ENCODE measurements at places on chromosomes 2 and 18. TPM values are rescaled to one million over a fixed set of nuclear protein-coding genes. Genes with fewer than 3 reads are reported as not detected.

- peaks cover 35% of the 10 kb centered on the region for H3K4me1 ChIP-seq
- no peak for DNase-seq
- H3K36me3 ChIP-seq: no peaks in the 10 kb centered on the region
- H3K27me3 ChIP-seq: no peaks in the 10 kb centered on the region
- peak overlapping the region; percentile 70 for H3K4me3 ChIP-seq
Measured at GRCh38 chr2:97996679-97997078, 931 bp upstream of the TMEM131 start.

DNA sequence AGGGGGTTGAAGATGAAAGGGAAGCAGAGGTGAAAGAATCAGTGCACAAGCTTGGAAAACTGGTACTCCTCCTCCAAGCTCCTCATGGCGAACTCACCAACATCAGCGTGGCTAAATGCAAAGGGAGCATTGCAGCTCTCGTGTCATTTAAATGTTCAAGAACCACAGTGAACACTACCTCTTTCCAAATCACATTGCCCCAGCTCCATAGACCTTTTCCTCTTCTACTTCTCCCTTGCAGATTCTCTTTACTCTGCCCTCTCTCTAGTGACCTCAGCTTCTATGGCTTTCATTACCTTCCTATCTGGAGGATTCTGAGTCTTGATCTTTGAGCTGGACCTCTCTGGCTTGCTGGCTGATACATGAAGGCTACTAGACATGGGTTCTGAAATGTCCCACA, 14.3 kb downstream of the EPB41L3 start:
- no peak overlapping the region for H3K4me3 ChIP-seq
- no peak overlapping the region for H3K27ac ChIP-seq
- H3K36me3 ChIP-seq: no peaks in the 10 kb centered on the region
- H3K4me1 ChIP-seq: no peaks in the 10 kb centered on the region

- no peak overlapping the region for H3K4me3 ChIP-seq
- H3K36me3 ChIP-seq: no peaks in the 10 kb centered on the region
- peaks cover 40% of the 10 kb centered on the region for H3K4me1 ChIP-seq
Measured at GRCh38 chr2:238940806-238941205, 92.9 kb downstream of the TWIST2 start.

- peak overlapping the region; percentile 47 for H3K27ac ChIP-seq
- H3K4me3 ChIP-seq: no peak overlapping the region
- peaks cover 6% of the 10 kb centered on the region for H3K4me1 ChIP-seq
- no peaks in the 10 kb centered on the region for H3K27me3 ChIP-seq
Measured at GRCh38 chr18:48727681-48728080, 188.8 kb downstream of the CTIF start.

GRCh38 chr2:68366083-68366560, 1.0 kb downstream of the PLEK start:
- H3K27ac ChIP-seq: no peak overlapping the region
- H3K36me3 ChIP-seq: no peaks in the 10 kb centered on the region
- H3K4me3 ChIP-seq: peak overlapping the region; percentile 26
- no peak for DNase-seq

DNA sequence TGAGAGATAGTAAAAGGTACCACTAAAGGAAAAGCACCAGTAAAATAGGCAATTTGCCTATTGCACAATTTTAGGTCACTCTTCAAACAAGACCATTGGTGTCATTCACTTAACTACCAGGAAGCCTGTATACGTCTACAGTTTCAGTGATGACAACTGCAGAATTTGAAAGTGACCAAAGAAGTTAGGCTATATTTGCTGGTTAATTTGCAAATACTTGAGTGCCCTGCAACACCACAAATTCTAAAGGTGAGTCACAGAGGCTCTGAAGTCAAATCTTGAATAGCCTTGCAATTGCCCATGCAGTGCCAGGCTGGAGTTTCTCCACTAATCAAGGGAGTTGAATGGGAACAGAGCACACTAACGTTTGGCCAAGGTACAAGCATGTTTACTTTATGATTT, 128.7 kb upstream of the CCDC68 start:
- H3K4me3 ChIP-seq: no peak overlapping the region
- no peaks in the 10 kb centered on the region for H3K36me3 ChIP-seq
- DNase-seq: no peak
- H3K27me3 ChIP-seq: no peaks in the 10 kb centered on the region
- no peak overlapping the region for H3K27ac ChIP-seq

- no peak overlapping the region for H3K27ac ChIP-seq
- no peak overlapping the region for H3K4me3 ChIP-seq
- H3K27me3 ChIP-seq: no peaks in the 10 kb centered on the region
- no peak for DNase-seq
- no peaks in the 10 kb centered on the region for H3K4me1 ChIP-seq
Measured at GRCh38 chr2:71679491-71679890, 226.1 kb downstream of the DYSF start.

- no peak overlapping the region for H3K4me3 ChIP-seq
- peak overlapping the region; percentile 100 for H3K27ac ChIP-seq
- no peaks in the 10 kb centered on the region for H3K27me3 ChIP-seq
- DNase-seq: no peak
- H3K36me3 ChIP-seq: peaks cover 74% of the 10 kb centered on the region
Measured at GRCh38 chr2:28403370-28403956, 10.8 kb downstream of the FOSL2 start.

- no peak for DNase-seq
- H3K27ac ChIP-seq: no peak overlapping the region
- no peaks in the 10 kb centered on the region for H3K4me1 ChIP-seq
- no peaks in the 10 kb centered on the region for H3K36me3 ChIP-seq
Measured at GRCh38 chr2:188746727-188747126, 227.4 kb upstream of the COL3A1 start.

GRCh38 chr2:134386310-134386709, 132.4 kb downstream of the MGAT5 start:
- no peak overlapping the region for H3K4me3 ChIP-seq
- DNase-seq: no peak
- H3K4me1 ChIP-seq: no peaks in the 10 kb centered on the region
- no peaks in the 10 kb centered on the region for H3K36me3 ChIP-seq
- no peaks in the 10 kb centered on the region for H3K27me3 ChIP-seq

GRCh38 chr2:128262315-128263253, 56.1 kb downstream of the HS6ST1 start:
- no peaks in the 10 kb centered on the region for H3K36me3 ChIP-seq
- H3K4me3 ChIP-seq: no peak overlapping the region
- no peaks in the 10 kb centered on the region for H3K27me3 ChIP-seq
- peaks cover 9% of the 10 kb centered on the region for H3K4me1 ChIP-seq

DNA sequence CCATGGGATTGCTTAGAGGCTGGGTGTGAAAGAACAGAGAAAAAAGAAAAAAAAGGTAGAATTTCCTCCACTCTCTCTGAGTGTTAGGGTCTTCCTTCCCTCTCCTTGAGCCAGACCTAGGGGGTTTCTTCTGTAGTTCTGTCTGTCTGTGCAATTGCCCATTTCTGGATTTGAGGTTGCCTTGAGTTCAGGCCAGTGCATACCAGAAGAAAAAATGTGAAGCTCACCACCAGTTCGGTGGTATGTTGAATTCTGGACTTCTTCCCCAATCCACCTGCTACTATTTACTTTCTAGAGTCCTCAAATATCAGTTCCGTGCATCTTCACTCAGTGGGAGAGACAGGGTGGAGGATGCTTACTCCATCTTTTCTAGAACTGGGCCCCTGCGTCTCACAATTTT, 15.3 kb upstream of the SELENOI start:
- DNase-seq: no peak
- no peak overlapping the region for H3K4me3 ChIP-seq
- no peak overlapping the region for H3K27ac ChIP-seq
- no peaks in the 10 kb centered on the region for H3K27me3 ChIP-seq

- no peak for DNase-seq
- H3K27me3 ChIP-seq: no peaks in the 10 kb centered on the region
- H3K4me3 ChIP-seq: no peak overlapping the region
- no peaks in the 10 kb centered on the region for H3K36me3 ChIP-seq
- H3K27ac ChIP-seq: no peak overlapping the region
Measured at GRCh38 chr2:32210767-32211408, 45.2 kb downstream of the SLC30A6 start.

GRCh38 chr2:160917850-160918249, 242.4 kb upstream of the TANK start:
- H3K27me3 ChIP-seq: no peaks in the 10 kb centered on the region
- no peaks in the 10 kb centered on the region for H3K36me3 ChIP-seq
- H3K27ac ChIP-seq: no peak overlapping the region

DNA sequence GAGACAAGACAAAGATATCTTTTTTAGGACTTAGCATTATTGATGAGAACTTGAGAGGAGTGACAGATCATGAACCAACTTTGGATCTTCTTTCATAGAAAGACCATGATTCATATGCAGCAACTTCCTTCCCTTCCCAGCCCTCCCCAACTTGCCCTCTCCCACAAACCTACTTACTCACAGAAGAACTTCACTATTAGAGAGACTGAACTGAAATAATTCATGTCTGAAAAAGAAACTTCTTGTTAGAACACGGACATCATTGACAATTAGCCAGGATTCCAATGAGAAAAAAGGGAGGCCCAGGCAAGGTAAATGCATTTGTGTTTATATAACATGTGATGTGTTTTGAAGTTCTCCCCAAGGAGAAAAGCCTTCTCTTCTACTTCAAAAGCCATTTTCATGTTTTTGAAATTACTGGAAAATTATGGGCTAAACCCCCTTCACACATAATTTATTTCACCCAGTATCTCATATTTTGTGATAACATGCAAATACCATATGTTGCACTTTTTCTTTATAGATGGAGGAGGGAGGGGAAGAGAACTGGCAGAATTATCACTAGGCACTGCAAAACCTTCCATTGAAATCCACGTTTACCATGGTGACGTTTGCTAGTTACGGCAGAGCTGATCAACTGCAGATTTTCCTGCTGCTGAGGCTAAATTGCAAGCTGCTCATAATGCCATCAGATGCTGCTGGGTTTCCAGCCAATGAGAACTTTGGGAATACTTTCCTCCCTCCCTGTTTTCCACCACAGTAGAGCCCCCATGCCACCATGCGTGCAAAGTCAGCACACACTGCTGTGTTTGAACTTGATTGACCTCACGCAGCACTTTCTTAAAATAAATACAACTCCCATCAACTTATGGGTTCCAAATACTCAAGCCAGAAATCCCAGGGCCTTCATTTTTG, 294.7 kb downstream of the MEIS1 start:
- no peak for DNase-seq
- no peaks in the 10 kb centered on the region for H3K27me3 ChIP-seq
- H3K4me3 ChIP-seq: no peak overlapping the region
- peaks cover 13% of the 10 kb centered on the region for H3K4me1 ChIP-seq

DNA sequence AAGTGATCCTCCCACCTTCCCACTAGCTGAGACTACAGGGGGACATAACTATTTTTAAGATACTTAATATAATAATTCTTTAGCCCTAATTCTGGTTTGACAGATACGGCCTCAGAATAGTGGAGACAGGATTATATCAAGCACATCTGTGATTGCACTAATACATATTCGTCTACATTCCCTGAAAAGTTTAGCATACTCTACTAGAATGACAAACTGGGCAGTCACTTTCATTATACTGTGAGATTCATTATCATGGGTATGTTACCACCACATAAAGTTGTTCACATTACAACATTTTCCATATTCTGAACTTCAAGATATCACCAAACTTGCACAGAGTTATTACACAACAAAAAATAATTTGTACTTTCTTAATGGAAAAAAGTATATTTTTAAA, 11.0 kb downstream of the FAM210A start:
- H3K4me1 ChIP-seq: no peaks in the 10 kb centered on the region
- no peaks in the 10 kb centered on the region for H3K36me3 ChIP-seq
- no peak overlapping the region for H3K27ac ChIP-seq
- H3K4me3 ChIP-seq: no peak overlapping the region

- DNase-seq: no peak
- no peaks in the 10 kb centered on the region for H3K27me3 ChIP-seq
- H3K36me3 ChIP-seq: no peaks in the 10 kb centered on the region
- peaks cover 31% of the 10 kb centered on the region for H3K4me1 ChIP-seq
- H3K4me3 ChIP-seq: no peak overlapping the region
Measured at GRCh38 chr2:24330161-24330560, 30.2 kb downstream of the ITSN2 start.

DNA sequence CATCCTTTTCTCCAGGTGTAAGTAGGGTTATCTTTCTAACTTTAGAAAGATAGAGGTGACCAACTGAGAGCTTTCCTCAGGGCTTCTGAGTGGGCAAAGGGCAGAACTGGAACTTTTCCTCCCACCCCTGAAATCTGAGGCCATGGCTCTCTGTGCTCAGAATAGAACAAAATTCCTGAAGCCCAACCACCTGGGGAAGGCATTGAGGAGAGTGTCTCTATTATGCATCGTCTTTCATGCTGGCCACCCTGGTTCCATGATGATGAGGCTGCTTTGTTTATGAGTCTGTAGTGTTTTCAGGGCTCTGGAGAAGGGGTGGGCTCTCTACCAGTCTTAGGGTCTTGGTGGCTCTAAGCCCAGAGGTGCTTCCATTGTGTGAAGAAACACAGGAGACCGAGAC, 30.7 kb upstream of the IL1R1 start:
- H3K36me3 ChIP-seq: no peaks in the 10 kb centered on the region
- no peak for DNase-seq
- no peaks in the 10 kb centered on the region for H3K27me3 ChIP-seq
- no peak overlapping the region for H3K27ac ChIP-seq

Gene GRP
- total RNA-seq: not detected

Gene NEU2
- total RNA-seq: not detected

Gene EIF5B
- total RNA-seq: 31.2 TPM

Gene PJVK
- 4.9 TPM for total RNA-seq

Gene GNAL
- total RNA-seq: 23.3 TPM

Gene SFT2D3
- total RNA-seq: 3.7 TPM

Gene CFAP53
- not detected for total RNA-seq

Gene TCF23
- total RNA-seq: 7.4 TPM

Gene TOGARAM2
- under 0.01 TPM for total RNA-seq

All from vagina (tissue), 2 donors.